ENCODE measurements at places on chromosomes 5 and 9.

GRCh38 chr5:33272288-33272687, 168.5 kb upstream of the TARS1 start:
- peak; percentile 94 for DNase-seq

- no peak for DNase-seq
Measured at GRCh38 chr5:170277867-170278281, 19.7 kb downstream of the LCP2 start.

- no peak for DNase-seq
Measured at GRCh38 chr5:134114886-134115805, 665 bp downstream of the TCF7 start.

DNA sequence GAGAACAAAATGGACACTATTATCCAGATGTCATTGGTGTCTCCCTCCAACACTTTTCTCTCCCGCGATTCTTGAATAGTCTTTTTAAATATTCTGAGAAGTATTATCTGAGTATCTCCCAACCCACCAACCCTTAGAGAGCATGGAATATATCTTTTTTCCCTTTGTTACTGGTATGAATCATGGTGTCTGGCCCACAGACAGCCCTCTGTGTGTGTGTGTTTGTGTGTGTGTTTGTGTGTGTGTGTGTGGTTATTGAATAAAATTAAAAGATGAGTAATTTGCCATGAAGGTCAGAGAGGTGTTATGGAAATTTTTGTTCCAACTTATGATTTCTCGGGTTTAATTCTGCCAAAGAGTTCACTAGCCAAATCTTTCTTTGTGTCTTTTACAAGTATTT, 47.7 kb downstream of the CAMK4 start:
- DNase-seq, result no peak

GRCh38 chr5:9543311-9543920, 2.5 kb downstream of the SEMA5A start:
- DNase-seq, result no peak

DNA sequence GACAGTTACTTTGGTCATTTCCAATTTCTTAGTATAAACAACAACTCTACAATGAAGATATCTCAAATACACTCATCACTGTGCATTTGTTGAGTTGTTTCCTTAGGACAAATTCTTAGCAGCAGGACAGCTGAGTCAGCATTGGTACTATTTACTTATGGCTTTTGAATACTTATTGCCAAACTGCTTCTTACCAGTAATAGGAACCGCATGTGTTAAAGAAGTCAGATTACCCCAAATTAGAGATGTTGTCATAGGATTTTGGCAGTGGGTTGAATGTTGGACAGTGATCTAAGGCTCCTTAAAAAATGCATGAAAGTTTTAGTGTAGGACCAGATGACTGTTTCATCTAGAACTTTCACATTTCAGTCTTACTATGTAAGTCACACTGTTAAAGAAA, 280.1 kb upstream of the DMRT1 start:
- no peak for DNase-seq

DNA sequence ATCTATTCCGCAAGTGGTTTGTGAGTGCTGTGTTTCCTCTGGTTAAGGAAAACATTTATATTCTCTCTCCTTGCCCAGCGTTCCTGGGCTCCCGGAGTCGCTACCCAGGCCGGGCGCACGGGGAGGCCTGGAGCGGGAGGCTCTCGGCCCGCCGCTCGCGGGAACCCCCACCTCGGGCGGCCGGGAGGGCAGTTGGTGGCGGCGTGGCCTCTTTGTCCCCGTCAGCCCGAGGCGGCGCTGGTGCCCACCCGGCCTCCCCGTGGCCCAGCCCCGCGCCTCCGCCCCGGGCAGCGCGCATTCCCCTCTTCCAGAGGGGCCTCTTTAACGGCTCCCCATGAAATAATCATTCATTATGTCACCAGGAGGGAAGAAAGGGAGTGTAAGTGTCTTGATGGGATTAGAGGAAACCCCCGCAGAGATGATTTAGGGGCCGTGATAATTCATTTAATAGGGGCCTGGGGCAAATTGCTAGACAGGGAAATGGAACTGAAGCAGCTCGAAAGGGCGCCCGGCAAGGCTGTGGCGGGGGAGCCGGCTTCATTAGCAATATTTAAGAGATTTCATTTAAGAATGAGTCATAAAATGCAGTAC, 181.9 kb upstream of the TBCA start:
- no peak for DNase-seq

DNA sequence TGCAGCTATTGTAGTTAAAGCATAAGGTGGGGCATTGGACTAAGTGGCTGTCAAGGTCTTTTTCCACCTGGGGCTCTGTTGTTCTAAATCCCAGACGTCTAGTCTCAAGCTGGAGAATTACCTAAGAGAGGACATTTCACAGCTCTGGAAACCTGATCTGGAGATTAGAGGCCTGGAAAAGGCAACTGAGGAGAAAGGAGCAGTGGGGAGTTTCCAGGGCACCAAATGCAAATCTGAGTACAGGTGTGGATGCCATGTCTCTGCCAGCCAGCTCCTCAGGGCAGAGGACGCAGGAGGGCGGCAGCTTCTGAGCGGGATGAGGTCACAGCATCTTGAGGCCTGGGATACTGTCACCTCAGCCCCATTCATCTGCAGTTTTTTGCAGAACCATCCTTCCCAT, 65.2 kb downstream of the PPARGC1B start:
- no peak for DNase-seq

- no peak for DNase-seq
Measured at GRCh38 chr5:62284946-62285891, 20.8 kb upstream of the KIF2A start.

- no peak for DNase-seq
Measured at GRCh38 chr5:73284220-73284795, 111.3 kb downstream of the TMEM174 start.

- no peak for DNase-seq
Measured at GRCh38 chr5:67160272-67160671, 36.3 kb downstream of the CD180 start.

DNA sequence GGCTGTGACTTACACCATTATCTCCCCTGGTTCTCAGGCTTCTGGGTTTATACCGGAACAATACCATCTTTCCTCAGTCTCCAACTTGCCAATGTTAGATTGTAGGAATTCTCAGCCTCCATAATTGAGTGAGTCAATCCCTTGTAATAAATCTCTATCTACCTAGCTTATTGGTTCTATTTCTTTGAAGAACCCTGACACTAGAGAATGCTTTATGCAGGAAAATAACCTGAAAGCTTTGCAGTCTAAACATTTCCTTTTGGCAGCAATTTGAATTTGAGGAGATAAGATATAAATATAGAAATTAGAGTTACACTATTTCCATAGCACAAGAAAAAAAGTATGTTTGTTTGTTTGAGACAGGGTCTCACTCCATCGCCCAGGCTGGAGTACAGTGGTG, 278.1 kb upstream of the CDH18 start:
- DNase-seq, result peak; percentile 68

GRCh38 chr5:14016549-14016948, 72.1 kb upstream of the DNAH5 start:
- no peak for DNase-seq

DNA sequence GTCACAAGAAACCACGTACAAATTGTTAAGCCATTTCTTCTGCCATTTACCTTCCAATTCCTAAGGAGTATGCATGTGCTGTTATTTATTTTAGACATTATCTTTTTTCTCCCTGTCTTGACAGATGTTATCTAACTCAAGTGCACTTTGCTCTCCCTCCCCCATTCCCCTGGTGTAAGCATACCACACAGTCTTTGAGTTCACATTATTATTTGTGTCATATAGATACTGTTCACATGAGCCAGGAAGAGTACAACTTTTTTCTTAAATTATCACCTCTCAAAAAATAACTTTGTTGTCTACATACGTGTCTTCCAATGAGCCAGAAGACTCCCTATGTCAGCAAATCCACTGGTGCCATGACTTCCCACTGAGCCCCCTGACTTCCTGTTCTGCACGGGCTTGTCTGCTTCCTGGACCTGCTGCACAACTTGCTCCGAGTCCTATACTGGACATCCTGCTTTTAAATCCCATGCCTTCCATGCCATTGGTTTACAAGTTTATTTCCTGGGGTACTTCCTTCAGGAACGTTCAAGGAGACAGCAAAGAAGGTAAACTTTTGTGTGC, 19.9 kb upstream of the FAM120A start:
- no peak for DNase-seq

DNA sequence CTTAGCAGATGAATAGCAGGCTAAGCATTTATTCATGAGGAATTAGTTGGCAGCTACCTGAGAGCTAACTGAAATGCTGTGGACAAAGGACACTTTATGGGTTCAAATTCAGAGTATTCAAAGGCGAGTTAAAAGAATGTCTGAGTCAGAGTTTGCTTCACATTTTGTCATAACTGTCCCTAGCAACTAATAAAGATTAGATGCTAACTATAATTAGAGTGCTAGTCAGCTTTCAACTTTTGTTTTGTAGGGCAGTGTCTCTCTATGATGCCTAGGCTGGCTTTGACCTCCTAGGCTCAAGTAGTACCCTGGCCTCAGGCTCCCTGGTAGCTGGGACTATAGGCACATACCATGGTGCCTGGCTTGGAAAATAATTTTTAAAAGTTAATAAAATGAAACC, 4.6 kb downstream of the SMC5 start:
- DNase-seq, result no peak

- no peak for DNase-seq
Measured at GRCh38 chr5:68378204-68378820, 162.8 kb downstream of the PIK3R1 start.

- DNase-seq, result no peak
Measured at GRCh38 chr9:125544988-125545651, 161.9 kb downstream of the MAPKAP1 start.

DNA sequence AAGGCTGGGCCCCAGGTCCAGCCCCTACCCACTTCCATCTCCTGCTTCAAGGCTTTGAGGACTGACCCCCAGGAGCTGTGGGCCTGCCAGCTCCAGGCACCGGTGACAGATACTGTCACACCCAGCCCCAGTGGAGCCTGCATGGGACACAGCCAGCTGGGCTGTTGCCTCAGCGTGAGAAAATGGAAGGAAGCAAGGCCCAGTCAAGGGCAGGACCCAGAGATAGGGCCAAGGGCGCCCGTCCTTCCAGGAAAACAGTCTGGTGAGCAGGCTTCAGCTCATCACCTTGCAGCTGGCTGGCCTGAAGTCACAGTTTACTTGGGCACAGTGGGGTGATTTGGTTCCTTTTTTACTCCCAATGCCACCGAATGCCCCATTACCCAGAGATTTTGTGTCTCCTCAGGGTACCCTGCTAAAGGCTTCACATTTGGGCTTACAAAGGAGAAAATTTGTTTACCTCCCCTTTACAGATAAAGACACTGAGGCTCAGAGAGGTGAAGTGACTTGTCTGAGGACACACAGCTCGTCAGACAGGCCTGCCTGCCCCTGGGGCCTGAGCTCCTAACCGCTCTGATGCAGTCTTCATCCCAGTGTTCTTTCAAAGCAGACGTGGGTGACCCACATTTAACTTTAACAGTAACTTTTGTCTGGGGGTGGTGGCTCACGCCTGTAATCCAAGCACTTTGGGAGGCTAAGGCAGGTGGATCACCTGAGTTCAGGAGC, 21.5 kb upstream of the WDR38 start:
- no peak for DNase-seq

GRCh38 chr9:121750259-121750714, 98.9 kb downstream of the DAB2IP start:
- DNase-seq, result no peak

- no peak for DNase-seq
Measured at GRCh38 chr5:42570966-42571960, 148.0 kb downstream of the GHR start.

GRCh38 chr5:54793468-54794134, 191.8 kb downstream of the ESM1 start:
- DNase-seq, result no peak

- no peak for DNase-seq
Measured at GRCh38 chr5:159405611-159406031, 75.3 kb upstream of the IL12B start.

- no peak for DNase-seq
Measured at GRCh38 chr9:120331913-120332312, 248.1 kb downstream of the CDK5RAP2 start.

- no peak for DNase-seq
Measured at GRCh38 chr9:32218100-32218767, 166.2 kb upstream of the ACO1 start.

DNA sequence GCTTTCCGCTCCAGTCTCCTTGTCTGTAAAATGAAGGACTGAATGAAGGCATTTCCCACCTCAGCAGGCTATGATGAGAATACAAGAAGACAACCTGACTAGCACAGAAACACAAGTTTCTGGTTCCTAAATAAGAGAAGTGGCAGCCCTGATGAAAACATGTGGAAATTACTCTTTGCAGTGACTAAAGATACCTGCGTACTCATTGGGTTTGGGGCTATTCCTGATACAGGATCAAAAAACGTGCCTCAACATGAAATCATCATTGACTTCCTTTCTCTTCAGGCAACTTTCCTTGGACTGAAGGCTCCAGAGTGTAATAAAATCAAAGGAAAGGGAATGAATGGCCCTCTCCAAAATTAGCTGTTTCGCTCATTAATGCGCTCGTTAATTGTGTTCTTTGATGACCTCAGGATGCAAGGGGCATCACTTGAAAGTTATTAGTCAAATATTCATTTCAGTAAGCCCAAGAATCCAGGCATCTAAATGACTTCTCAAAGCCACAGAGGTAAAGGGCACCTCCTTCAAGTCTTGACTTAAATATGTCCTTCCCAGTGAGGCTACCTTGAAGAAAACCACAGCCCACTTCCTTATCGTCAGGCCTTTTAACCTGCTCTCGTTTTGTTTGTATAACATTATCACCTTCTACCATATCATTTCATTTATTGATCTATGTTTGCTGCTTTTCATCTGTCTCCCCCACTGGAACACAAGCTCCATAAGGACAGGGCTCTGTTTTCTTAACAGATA, 68.9 kb downstream of the RASEF start:
- no peak for DNase-seq

GRCh38 chr9:6873857-6874256, 116.1 kb downstream of the KDM4C start:
- DNase-seq, result no peak

- DNase-seq, result no peak
Measured at GRCh38 chr9:104794070-104794469, 30.1 kb downstream of the NIPSNAP3B start.

DNA sequence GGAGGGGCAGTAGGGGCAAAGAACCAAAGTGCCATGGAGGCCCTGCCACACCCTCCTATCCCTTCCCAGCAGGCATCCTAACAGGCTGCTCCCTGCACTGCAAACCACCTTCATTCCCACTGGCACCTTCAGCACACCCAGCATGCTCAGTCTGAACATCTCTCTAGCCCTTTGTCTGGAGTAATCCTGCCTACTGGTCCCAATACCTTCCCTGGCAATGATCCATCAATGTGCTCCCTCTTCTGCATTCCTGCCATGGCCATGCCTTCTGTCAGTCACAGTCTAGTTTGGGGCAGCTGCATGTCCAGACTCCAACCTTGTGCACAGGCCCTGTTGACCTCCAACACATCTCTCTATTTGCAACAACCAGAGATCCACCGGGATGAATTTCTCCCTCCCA, 4.9 kb downstream of the MACROH2A1 start:
- DNase-seq, result no peak

GRCh38 chr5:96664669-96665068, 2.5 kb downstream of the CAST start:
- peak; percentile 43 for DNase-seq

DNA sequence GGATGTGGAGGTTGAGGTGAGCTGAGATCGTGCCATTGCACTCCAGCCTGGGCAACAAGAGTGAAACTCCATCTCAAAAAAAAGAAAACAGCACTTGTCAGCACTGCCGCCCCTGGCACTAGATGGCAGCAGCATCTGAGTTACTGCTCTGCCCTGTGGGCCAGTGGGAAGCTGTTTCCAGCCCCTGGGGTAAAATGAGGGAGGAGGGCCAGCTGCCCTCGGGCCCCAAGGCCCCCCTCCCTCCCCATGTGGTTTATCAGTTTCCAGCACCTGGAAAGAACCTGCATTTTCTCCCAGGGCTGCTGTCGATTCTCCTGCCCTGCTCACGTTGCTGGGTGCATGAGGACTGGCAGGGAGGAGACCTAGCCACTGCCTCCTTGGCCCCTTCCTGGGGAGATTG, 13.2 kb upstream of the CEL start:
- no peak for DNase-seq

Data from NCI-H226 (cell line).